ENCODE measurements at places on chromosomes 3 and 15. TPM values are rescaled to one million over a fixed set of nuclear protein-coding genes. Genes with fewer than 3 reads are reported as not detected.

Gene MUC20
- 17.8 TPM for total RNA-seq

Gene CYP1A2
- not detected for total RNA-seq

Gene SHF
- 13.8 TPM for total RNA-seq

Gene COL6A5
- total RNA-seq = not detected

Gene SI
- total RNA-seq = not detected

Gene B4GALT4
- 22.8 TPM for total RNA-seq

Gene EAF2
- 6.0 TPM for total RNA-seq

Gene HYKK
- total RNA-seq = 8.0 TPM

Gene HTR3E
- total RNA-seq = not detected

Gene GABRG3
- not detected for total RNA-seq

Gene GASK1A
- total RNA-seq = 12.2 TPM

Gene SLC22A13
- 1.1 TPM for total RNA-seq

Gene CFAP100
- total RNA-seq = not detected

Gene SH2D7
- total RNA-seq = not detected

Gene SLC49A4
- 10.3 TPM for total RNA-seq

Gene CADM2
- 1.3 TPM for total RNA-seq
